ENCODE measurements at places on chromosomes 16 and 17.

GRCh38 chr17:5869041-5869745, 201.0 kb upstream of the WSCD1 start:
- DNase-seq, result no peak

DNA sequence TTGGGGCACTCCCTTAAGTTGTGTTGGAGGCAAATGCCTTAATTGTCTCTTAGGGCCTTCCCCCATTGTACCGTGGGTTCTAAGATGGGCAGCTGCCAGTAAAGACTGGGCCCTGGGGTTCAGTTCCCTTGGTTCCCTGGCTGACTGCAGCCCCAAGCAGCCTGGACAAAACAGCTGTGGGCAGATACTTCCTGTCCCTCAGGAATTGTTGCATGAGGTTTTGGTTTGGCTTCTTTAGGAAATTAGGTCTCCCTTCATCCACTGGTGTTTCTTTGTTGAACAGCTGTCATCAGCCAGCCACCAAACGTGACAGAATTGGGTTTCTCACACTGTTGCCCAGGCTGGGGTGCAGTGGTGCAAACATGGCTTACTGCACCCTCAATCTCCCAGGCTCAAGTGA, 42.0 kb upstream of the ETV4 start:
- no peak for DNase-seq

- DNase-seq, result no peak
These were observed 14.7 kb upstream of the PLLP start for GRCh38 chr16:57299009-57299718.

- no peak for DNase-seq
These were observed 12.4 kb upstream of the TCAP start for GRCh38 chr17:39652587-39653315.

DNA sequence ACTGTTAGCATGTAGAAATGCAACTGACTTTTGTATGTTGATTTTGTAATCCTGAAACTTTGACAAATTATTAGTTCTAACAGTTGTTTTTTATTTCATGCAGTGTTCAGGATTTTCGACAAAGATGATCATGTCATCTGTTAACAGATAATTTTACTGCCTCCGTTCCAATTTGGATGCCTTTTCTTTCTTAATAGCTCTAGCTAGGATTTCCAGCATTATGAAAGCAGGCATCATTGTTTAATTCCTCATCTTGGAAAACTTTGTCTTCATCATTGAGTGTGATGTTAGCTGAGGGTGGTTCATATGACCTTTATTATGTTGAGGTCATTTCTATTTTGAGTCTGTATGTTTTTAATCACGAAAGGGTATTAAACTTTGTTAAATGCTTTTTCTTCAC, 31.9 kb downstream of the RMI2 start:
- no peak for DNase-seq

DNA sequence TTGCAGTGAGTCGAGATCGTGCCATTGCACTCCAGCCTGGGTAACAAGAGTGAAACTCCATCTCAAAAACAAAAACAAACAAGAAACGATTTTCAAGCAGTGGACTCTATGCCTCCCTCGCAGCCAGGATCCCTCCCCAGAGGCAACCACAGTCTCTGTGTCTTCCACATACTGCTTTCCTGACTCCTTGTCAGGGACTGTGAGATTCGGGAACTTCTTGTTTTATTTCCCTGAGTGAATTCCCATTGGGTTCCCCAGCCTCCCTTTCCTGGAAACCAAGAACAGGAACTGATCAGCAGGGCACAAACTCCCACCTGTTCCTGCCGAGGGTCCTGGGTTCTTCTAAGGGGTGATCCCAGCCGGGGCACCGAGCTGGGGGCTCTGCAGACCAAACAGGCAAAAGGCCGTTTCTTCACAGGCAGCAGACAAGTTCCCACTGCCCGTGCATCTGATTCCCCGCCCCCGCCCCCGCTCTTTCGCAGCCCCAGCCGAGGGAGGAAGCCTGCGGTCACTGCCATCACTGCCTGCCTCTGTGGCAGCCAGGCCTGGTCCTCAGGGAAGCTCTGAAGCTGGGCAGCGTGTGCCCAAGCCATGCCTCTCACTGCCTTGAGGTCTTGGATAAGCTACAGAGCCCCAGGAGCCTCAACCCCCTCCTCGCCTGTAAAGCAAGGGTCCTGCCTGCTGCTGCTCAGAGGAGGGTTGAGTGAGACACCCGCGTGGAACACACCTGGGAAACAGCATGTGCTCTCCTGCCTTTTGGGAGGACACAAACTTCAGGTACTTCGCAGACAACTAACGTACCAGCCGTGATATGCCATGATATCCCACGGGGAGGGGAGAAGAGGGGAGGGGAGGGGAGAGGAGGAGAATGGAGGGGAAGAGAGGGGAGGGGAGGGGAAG, 5.5 kb upstream of the PIEZO1 start:
- no peak for DNase-seq

DNA sequence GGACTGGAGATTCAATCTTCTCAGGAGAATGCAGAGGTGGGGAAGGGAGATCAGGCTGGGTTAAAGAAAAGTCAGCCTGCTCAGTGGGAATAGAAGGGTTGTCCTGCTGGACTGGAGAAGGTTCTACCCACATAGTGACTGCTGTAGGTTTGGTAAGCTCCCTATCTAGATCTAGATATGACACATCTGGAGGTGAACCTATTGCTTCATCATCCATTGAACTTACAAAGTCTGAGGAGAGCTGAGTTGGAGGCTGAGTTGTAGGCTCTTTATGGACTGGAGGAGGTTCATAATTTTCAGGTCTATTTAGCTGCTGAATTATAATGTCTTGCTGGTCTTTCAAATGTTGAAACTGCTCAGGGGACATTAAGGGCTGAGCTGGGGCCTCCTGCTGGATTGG, 46.0 kb upstream of the NF1 start:
- no peak for DNase-seq

GRCh38 chr17:82297714-82298537, 19.5 kb downstream of the CD7 start:
- peak; percentile 53 for DNase-seq

DNA sequence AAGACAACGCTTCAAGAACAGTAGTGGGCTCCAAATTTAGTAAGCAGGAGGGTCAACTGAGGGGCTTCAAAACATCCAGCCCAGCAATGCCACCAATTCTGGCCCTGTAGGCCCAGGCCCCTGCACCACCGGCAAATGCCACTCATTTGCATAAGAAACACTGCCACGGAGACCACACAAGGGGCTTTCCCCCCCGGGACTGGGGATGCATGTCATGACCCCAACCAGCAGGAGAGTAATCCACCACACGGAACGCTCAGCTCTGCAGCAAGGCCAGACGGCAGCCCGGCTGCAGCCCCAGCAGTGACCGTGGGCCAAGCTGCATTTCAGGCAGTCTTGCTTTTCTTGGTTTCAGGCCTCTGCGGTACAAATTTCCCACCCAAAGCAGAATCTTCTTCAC, 14.1 kb downstream of the TMEM11 start:
- no peak for DNase-seq

GRCh38 chr16:21339941-21340340, 61.9 kb upstream of the CRYM start:
- DNase-seq, result no peak

- DNase-seq, result no peak
These were observed 427 bp upstream of the NLK start for GRCh38 chr17:28041844-28042656.

DNA sequence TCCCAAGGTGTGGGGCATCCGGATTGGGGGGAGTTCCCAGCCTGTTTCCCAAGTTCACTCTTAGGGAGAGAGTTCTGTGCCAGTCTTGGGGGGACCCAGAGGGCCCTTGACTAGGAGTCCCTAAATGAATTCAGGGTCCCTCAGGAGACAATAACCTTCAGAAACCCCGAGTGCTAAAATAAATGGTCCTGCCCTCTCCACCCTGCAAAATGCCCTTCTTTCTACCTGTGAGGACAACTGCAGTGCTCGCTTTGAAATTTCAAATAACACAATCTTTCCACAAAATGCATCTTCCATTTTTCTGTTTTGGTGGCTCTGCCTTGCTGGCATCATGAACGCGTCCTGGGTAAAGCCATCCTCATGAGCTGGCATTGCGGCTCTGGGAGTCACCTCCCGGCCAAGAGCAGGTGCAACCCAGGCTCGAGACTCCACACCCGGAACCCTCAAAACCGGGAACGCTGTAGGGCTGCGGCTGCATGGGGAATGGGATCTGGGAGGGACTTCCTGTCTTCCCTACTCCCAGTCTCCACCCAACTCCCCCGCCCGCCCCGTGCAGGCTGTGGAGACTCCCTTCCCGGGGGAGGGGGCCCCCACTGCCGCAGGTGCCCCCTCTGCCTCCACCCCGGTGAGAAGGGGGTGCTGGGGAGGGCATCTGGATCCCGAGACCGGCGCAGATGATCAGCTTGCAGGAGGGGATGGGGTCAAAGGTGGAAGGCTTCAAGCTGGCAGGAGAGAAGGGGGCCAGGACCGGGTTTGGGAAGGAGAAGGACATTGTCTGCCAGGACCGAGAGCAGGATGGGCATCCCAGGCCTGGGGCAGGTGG, at the start of gene ZNF205:
Gene ZNF205, plus strand, starts transcription at position 529 of the 823 bp plus-strand sequence. CDS start 845 bp downstream, outside the sequence.
- peak; percentile 83 for DNase-seq

GRCh38 chr16:73062001-73062616, 14.2 kb upstream of the ZFHX3 start:
- DNase-seq, result no peak

- DNase-seq, result no peak
These were observed 114.7 kb downstream of the AMFR start for GRCh38 chr16:56310690-56311089.

DNA sequence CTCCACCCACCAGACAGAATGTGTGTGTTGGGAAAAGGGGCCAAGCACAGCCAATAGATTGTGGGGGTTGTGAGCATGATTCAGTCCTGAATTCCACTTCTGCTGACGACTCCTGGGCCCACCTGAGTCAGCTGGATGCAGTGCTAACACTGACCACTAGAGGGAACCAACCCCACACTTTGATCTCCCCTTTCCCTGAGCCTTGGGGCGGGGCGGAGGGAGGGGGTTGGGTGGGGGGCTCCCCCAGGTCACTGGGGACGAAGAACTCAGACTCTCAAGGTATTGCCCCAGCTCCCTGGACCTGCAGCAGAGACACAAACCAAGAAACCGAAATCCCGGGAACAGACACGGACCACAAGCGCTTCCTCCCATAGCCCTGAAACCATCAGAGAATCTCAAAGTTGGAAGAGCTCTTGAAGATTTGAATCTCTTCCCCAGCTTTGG, 621 bp upstream of the CSHL1 start:
- no peak for DNase-seq

DNA sequence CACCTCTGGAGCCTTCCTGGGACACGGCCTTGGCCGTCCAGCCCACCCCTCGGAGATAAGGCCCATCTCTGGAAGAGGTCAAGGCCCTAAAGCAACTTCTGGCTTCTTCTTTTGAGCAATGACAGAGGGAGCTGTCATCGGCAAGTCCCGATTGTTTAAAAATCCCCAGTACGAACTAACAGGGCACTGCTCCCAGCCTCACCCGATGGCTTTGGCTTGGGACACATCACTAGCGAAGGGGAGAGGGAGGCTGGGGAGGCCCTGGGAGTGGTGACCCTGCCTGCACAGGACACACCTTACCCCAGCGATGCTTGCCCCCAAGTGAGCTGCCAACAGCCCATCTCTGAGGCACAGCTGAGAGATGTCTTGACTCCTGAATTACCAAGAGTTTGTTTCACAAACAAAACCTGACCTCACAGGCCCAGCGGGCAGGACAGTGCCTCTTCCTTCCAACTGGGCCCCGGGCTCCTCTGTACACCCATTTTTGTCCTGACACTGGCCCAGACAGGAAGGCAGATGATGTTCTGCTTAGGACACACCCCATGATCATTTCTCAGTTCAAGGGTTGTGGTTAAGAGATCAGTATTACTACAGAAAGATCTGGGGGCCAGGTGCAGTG, 4.8 kb downstream of the SYNGR2 start:
- DNase-seq, result no peak

- DNase-seq, result no peak
These were observed 36.6 kb upstream of the SMURF2 start for GRCh38 chr17:64698725-64699124.

DNA sequence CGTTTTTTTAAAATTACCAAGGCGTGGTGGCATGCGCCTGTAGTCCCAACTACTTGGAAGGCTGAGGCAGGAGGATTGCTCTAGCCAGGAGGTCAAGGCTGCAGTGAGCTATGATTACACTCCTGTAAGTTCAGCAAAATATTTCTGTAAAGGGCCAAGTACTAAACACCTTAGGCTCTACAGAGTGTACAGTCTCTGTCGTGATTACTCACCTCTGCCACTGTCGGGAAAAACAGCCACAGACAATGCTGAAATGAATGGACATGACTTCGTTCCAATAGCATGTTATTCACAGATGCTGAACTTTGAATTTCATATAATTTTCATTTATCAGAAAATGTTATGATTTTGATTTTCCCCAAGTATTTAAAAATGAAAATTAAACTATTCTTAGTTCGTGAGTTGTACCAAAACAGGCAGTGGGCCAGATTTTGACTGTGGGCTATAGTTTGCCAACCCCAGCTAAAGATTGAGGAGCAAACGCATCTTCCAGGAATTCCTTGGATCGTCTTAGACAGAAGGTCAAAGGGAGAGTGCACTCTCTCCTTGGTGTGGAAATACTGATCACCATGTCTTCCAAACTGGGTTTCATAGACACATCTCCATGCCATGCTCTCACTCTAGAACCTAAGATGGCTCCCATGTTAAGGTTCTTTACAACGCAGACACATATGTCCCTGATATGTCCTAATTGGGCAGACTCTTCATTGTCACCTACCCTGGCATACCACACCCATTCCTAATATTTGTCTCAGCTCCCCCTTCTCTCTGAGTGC, 89.5 kb downstream of the MARF1 start:
- DNase-seq, result no peak

GRCh38 chr16:50373780-50374179, 5.0 kb upstream of the BRD7 start:
- no peak for DNase-seq

DNA sequence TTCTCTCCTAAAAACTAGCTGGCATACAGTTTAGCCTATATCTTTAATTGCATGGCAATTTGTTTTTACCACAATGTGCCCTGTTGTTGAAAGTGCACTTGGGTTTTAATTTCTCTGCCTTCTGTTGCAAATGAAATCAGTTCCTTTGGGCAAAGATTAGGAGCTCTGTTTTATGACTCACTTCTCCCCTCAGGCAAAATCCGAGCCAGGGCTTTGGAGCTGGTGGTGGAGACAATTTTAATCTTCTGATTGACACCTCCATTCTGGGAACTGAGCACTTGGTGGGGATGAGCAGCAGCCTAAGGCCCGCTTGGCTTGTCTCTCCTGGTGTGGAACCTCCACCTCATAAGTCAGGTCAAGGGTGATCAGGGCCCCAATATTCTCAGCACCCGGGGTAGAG, 13.3 kb upstream of the MYH8 start:
- no peak for DNase-seq

DNA sequence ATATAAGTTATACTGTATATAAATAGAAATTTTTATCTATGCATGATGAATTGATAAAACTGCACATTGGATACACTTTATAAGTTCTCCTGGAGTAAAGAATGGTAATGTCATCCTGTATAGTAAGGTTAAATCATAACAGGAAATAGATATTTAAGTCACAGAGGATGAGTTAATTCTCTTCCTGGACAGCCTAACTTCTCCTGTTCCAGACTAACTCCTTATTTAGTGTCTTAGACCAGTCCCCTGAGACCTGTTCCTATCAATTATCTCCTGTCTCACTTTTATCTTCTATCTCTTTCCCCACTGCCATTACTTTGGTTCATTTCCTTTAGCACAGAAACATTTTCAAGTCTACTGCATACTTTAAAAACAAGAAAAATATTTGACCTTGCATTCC, 46.5 kb downstream of the SSH2 start:
- no peak for DNase-seq

All from NCI-H1092 (cell line).